ENCODE measurements at places on chromosomes 7 and 10.

- no peak for DNase-seq
These were observed 654.5 kb upstream of the COBL start for GRCh38 chr7:51970961-51971665.

- no peak for DNase-seq
These were observed 96.1 kb downstream of the ATE1 start for GRCh38 chr10:121831777-121832176.

GRCh38 chr7:114818501-114818900 lies 103.4 kb upstream of the MDFIC start:
- peak; percentile 32 for DNase-seq

- DNase-seq = no peak
These were observed 22.3 kb downstream of the CABCOCO1 start for GRCh38 chr10:61684894-61685507.

- DNase-seq = no peak
These were observed 1.3 kb upstream of the DAGLB start for GRCh38 chr7:6448943-6449543.

- no peak for DNase-seq
These were observed 174.2 kb upstream of the CTBP2 start for GRCh38 chr10:125334545-125334944.

DNA sequence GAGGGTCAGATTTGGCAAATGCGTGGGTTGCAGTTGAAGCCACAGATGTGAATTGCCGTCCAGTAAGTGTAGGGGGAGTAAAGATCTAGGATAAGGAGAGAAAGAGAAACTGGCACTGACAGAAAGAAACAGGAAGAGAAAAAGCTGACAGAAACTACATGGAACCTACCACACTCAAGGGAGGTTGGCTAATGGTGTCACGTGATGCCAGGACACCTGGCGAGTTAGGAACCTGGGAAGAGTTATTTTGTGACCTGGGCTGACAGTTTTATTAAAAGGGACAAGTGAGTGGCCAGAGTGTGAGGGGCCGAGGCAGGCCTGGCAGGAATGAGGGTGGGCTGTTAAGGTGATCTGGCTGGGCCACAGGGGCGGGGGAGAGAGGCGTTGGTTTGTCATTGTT lies 188.7 kb downstream of the ADARB2 start:
- no peak for DNase-seq

GRCh38 chr7:80392229-80393169 lies 119.4 kb downstream of the GNAT3 start:
- DNase-seq = no peak

- no peak for DNase-seq
These were observed 52.2 kb downstream of the WAC start for GRCh38 chr10:28585076-28585475.

DNA sequence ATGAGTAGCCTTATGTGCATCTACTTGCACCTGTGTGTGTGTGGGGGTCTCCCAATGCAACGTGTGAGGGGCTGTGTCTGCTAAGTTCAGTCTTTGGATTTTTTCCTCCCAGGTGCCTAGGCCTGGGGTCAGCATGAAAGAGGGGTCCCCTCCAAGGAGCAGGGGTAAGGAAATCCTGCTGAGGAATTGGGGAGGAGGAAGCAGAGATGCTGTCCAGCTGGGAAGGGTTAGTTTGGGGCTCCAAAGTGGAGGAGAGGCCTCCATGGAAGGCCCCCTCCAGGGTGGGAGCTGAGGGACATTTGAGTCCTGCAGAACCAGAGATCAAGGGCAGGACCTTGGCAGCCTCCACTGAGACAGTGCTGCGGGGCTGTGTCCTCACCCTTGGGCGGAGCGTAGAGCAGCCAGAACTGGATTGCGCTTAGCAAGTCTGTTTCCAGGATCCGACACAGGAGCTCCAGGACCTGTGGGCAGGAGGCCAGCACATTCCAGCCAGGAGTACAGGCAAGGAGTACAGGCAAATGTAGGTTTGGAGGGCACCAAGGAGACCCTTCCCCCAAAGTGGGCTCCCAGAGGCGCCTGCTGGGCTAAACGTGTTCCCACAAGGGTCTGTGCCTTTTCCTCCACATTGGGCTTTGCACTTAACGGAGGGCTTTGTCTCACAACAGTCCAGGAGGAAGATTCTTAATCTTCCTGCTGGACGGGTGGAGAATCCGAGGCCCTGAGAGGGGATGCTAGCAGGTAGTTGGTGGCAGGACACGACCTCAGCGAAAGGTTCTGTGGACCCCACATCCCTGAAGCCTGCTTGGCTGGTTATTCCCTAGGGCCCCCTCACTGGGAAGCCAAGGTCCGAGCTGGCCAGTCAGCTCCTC lies 10.1 kb downstream of the TBATA start:
- no peak for DNase-seq

DNA sequence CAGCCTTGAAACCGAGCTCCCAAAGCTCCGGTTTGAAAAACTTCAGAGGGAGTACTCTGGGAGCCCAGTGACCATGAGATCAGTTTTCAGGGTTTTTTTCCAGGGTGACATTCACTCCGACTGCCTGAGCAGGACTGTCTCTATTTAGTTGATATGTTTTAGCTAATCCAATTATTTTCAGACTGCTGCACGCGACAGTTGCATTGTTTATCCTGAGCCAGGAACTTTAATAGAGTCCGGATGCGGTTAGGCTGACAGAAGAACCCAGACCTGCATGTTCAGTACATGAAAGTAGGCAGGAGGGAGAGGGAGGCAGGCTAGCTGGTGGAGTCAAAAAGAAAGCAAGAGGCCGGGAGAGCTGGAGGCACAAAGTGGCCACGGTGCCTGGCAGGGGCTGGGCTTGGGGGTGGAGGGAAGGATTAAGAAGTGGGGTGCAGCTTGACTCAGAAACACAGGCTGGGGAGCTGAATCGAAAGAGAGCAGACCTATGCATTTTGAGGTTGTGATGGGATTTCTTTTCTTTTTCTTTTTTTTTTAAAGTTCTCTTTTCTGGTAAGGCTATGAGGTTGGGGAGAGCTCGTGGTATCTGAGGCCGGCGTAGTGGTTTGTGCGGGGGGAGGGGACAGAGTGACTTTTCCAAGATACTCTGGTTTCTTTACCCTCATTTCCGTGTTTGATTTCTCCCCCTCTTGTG lies 5.7 kb downstream of the GATA3 start:
- DNase-seq = no peak

DNA sequence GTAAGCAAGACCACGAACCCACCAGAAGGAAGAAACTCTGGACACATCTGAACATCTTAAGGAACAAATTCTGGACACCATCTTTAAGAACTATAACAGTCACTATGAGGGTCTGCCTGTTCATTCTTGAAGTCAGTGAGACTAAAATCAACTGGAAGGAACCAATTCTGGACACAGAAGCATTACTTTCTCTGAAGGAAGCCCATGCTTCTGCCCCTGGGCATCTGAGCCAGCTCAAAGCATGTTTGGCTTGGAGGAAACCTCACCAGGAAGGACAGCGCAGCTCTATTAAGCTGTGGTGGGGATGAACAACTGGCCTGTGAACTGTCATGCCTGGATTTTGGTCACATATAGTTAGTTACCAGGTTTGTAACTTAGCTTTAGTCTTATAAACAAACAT lies 132.4 kb upstream of the GDF10 start:
- no peak for DNase-seq

GRCh38 chr10:26463986-26464385 lies 25.8 kb downstream of the APBB1IP start:
- DNase-seq = no peak

GRCh38 chr7:1242256-1242605 lies 9.6 kb downstream of the UNCX start:
- no peak for DNase-seq

- no peak for DNase-seq
These were observed 77.2 kb downstream of the C7orf25 start for GRCh38 chr7:42834676-42835075.

DNA sequence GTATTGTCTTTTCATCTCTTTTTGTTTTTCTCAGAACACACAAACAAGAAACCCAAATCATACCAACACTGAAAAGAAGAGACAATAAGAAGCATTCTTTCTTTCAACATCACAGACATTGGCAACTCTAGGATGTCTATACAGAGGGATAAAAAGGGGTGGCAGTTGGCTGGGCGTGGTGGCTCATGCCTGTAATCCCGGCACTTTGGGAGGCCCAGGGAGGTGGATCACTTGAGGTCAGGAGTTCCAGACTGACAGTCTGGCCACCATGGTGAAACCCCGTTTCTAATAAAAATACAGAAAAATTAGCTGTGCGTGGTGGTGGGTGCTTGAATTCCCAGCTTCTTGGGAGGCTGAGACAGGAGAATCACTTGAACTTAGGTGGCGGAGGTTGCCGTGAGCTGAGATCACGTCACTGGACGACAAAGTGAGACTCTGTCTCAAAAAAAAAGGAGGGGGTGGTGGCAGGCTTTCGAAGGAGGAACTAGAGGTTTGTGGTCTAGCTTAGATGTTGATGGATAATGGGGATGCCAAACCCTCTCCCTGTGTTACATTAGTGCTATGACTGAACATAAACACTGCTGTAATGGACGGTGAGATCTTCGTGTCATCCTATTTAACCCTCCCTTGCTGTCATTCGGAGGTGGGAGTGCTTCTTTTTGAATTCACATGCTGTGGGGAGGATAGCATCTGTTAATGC lies 9.4 kb downstream of the CNNM2 start:
- DNase-seq = no peak

GRCh38 chr10:121594076-121594475 lies 4.2 kb downstream of the FGFR2 start:
- no peak for DNase-seq

GRCh38 chr10:98365406-98366061 lies 49.4 kb downstream of the PYROXD2 start:
- DNase-seq = no peak

DNA sequence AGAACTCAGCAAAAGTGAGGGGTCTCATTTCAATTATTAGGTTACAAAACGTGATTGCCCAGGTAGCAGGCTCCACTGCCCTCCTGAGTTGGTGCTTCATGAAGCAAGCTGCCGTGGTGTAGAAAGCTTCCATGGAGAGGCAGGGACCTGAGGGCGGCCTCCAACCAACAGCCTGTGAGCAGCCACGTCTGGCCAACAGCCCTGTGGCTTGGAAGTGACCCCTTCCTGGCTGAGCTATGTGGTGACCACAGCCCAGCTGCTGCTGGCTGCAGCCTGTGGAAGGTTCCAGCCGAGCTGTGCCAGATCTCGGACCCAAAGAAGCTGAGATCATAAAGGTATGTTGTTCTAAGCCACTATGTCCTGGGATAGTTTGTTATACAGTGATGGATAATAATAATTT lies 122.5 kb upstream of the KLF6 start:
- no peak for DNase-seq

DNA sequence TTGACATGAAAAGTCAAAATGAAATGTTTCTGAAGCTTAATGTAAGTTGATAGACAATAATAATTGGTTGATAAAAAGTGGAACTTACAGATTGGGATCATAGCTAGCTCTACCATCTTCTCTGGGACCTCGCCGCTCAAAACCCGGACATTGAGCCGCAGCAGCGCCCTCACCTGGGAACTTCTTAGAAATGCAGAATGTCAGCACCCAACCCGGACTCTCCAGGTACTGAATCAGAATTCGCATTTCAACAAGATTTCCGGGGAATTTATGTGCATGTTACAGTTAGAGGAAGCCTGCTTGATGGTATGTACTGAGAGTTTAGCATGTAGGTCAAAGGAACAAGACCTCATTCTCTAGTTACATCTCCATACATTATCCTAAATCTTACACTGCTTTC lies 36.7 kb upstream of the ABLIM1 start:
- no peak for DNase-seq

DNA sequence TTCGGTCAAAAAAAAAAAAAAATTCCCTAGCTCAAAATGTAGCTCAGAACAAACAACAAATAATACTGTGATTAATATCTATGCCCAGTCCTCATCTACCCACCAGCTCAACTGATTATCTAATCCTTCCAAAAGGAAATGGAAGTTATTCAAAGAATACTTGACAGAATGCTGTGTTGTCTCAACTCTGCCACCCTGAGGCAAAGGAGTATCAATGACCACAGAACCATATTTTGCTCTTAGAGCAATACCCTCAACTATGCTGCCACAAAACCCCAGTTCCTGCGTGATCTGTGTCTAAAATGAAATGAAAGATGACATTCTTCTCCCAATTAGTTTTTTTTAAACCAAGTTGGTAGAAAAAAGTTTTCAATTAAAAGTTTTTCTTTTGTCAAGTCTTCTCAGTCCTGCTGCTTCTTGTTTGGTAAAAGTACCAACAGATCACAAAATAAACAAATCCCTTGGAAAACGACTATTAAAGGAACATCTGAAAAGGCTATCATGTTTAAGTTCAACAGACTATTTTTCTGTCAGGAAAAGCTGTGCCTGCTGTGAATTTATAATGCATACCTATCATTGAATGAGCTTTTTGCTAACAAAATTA lies 21.6 kb downstream of the RBM28 start:
- DNase-seq = peak; percentile 42

DNA sequence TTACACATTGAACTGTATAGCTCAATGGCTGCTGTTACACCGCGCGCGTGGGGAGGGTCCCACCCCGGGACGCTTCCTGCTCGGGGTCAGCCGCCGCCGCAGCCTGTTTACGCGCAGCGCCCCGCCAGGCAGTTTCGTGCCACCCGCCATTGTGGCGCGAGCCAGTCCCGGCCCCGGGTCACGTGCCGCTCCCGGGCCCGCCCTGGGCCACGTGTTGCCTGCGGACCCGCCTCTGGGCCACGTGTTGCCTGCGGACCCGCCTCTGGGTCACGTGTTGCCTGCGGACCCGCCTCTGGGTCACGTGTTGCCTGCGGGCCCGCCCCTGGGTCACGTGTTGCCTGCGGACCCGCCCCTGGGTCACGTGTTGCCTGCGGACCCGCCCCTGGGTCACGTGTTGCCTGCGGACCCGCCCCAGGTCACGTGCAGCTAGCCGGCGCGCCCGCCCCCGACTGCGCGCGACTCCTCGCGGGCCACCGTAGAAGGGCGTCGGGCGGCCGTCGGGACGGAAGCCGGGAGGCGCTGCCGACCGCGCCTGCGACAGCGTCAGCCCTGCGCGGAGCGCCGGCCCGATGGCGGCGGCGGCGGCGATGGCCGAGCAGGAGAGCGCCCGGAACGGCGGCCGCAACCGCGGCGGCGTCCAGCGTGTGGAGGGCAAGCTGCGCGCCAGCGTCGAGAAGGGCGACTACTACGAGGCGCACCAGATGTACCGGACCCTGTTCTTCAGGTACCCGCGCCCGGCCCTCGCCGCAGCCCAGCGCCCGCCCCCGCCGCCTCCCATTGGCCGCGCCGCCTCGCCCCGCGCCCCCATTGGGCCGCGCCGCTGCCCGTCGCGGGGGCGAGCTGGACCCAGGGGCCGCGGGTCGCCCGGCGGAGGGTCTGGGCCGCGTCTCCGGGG lies at the start of gene GET4:
Gene GET4, plus strand, starts transcription at position 478 of the 895 bp plus-strand sequence. Its CDS starts 92 bp downstream, at position 570.
- peak; percentile 95 for DNase-seq

GRCh38 chr7:102040569-102040968 lies 223.1 kb downstream of the CUX1 start:
- DNase-seq = no peak

DNA sequence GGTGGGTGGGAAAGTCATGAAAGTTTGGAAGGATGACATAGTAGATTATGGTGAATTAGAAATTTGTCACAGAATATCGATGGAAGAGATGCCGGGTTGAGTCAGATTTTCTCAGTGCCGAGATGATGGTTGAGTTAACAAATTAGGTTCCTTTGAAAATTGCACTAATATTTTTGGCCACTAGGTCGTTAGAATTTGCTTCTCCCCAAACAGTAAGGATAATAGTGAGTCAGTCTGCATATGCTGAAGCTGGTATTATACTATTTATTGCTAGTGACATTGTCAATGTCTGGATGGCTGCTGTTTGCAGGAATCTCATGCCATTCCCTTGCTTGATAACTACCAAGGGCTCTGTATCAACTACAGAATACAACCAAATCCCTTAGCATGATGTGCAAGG lies 37.7 kb upstream of the MINDY3 start:
- no peak for DNase-seq

GRCh38 chr7:149477494-149478443 lies 16.9 kb upstream of the ZNF777 start:
- DNase-seq = no peak

Measured in fibroblast of the conjunctiva (primary cell).